ENCODE measurements at places on chromosomes 5 and 9. TPM values are rescaled to one million over a fixed set of nuclear protein-coding genes. Genes with fewer than 3 reads are reported as not detected.
A peak's percentile ranks its signal among the peaks of the same experiment; 100 is the strongest.

Gene C5orf52
- not detected for total RNA-seq

Gene IL5
- total RNA-seq, result not detected

DNA sequence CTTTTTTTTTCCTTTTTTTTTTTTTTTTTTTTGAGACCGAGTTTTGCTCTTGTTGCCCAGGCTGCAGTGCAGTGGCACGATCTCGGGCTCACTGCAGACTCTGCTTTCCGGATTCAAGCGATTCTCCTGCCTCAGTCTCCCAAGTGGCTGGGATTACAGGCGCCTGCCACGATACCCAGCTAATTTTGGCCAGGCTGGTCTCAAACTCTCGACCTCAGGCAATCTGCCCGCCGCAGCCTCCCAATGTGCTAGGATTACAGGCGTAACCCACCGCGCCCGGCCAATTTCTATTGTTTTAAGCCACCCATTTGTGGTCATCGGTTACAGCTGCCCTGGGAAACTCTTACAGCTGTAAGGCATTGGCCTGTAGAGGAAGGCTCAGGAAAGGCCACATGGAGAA lies 617.7 kb downstream of the GABRG2 start:
- no peak overlapping the region for H3K4me3 ChIP-seq
- H3K27me3 ChIP-seq, result no peaks in the 10 kb centered on the region
- no peak overlapping the region for H3K27ac ChIP-seq
- no peaks in the 10 kb centered on the region for H3K4me1 ChIP-seq
- no peak for DNase-seq

Gene TSLP
- total RNA-seq, result 0.11 TPM

Gene DOK3
- total RNA-seq, result 4.2 TPM

GRCh38 chr9:5832538-5833529 lies at the start of gene ERMP1:
Gene ERMP1, minus strand, starts transcription at chr9:5833117. Its CDS starts 90 bp downstream, at chr9:5833027.
- H3K4me3 ChIP-seq, result peak within 1 kb of the TSS; percentile 56
- H3K4me1 ChIP-seq, result peaks cover 5% of the 10 kb centered on the region
- peak; percentile 63 for DNase-seq
- H3K27me3 ChIP-seq, result no peaks in the 10 kb centered on the region

DNA sequence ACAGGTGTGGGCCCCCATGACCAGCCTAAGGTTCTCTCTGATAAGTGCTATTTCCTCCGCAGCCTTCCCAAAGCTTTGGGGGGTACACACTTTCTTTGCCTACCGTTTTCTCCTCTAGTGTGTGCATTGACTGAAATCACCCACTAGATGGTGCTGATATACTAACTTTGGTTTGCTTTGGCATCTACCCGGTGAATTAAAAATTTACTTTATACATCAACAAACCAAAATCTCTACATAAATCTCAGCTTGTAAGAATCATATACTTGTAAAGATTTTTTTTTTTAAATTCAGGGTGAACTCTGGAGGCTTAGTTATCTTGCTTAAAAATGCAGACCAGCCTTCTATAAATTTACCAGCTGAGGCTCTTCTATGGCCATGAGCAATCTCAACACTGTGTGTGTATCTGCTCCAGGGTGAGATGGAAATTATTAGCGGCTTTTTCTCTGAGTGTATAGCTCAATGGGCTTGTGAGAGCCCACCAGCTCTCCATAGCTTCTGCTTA lies 475.7 kb upstream of the TNC start:
- H3K36me3 ChIP-seq, result no peaks in the 10 kb centered on the region
- peak overlapping the region; percentile 28 for H3K27ac ChIP-seq
- no peak overlapping the region for H3K4me3 ChIP-seq
- H3K27me3 ChIP-seq, result no peaks in the 10 kb centered on the region
- DNase-seq, result peak; percentile 74

- H3K27me3 ChIP-seq, result no peaks in the 10 kb centered on the region
- no peaks in the 10 kb centered on the region for H3K36me3 ChIP-seq
- no peaks in the 10 kb centered on the region for H3K4me1 ChIP-seq
Measured at GRCh38 chr5:67543720-67544270, 347.2 kb upstream of the CD180 start.

Gene TPD52L3
- not detected for total RNA-seq

Gene MEIKIN
- total RNA-seq, result not detected

GRCh38 chr5:7642029-7642428 lies 208.9 kb downstream of the CFAP90 start:
- no peaks in the 10 kb centered on the region for H3K36me3 ChIP-seq
- no peaks in the 10 kb centered on the region for H3K27me3 ChIP-seq
- no peak for DNase-seq
- no peak overlapping the region for H3K27ac ChIP-seq

GRCh38 chr5:113047234-113047633 lies 70.6 kb downstream of the DCP2 start:
- peak; percentile 77 for DNase-seq
- H3K27me3 ChIP-seq, result no peaks in the 10 kb centered on the region
- H3K4me1 ChIP-seq, result peaks cover 56% of the 10 kb centered on the region
- peak overlapping the region; percentile 36 for H3K27ac ChIP-seq
- H3K36me3 ChIP-seq, result peaks cover 13% of the 10 kb centered on the region

Gene DNAH5
- 0.63 TPM for total RNA-seq

Gene GABRB2
- not detected for total RNA-seq

Gene TICAM2
- total RNA-seq, result 22.1 TPM

- no peak overlapping the region for H3K4me3 ChIP-seq
- H3K27me3 ChIP-seq, result no peaks in the 10 kb centered on the region
- no peaks in the 10 kb centered on the region for H3K4me1 ChIP-seq
- H3K36me3 ChIP-seq, result no peaks in the 10 kb centered on the region
- no peak for DNase-seq
Measured at GRCh38 chr5:38148021-38148625, 110.2 kb upstream of the EGFLAM start.

Gene PTGR1
- 86.8 TPM for total RNA-seq

Gene NR4A3
- not detected for total RNA-seq

- no peak overlapping the region for H3K4me3 ChIP-seq
- H3K27me3 ChIP-seq, result no peaks in the 10 kb centered on the region
- no peak overlapping the region for H3K27ac ChIP-seq
Measured at GRCh38 chr5:156927545-156927944, 35.5 kb downstream of the TIMD4 start.
